ENCODE measurements at places on chromosomes 16 and 17.

DNA sequence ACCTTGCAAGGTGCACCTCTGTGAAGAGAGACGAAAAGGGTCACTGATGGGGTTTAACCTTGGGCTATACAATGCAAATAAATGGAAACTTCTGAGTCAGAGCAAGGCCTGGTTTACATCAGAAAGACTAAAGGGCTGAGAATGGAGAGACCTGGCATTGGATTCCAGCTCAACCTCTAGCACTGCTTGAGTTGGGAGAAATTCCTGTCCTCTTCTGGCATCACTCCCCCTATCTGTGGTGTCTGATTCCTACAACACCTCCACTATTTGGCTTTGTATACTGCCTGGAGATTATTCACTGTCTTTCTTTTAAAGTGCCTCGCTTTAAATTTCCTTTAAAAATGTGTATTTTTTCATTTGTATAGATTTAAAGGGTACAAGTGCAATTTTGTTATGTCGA, 68.8 kb downstream of the GPR139 start:
- DNase-seq: no peak

DNA sequence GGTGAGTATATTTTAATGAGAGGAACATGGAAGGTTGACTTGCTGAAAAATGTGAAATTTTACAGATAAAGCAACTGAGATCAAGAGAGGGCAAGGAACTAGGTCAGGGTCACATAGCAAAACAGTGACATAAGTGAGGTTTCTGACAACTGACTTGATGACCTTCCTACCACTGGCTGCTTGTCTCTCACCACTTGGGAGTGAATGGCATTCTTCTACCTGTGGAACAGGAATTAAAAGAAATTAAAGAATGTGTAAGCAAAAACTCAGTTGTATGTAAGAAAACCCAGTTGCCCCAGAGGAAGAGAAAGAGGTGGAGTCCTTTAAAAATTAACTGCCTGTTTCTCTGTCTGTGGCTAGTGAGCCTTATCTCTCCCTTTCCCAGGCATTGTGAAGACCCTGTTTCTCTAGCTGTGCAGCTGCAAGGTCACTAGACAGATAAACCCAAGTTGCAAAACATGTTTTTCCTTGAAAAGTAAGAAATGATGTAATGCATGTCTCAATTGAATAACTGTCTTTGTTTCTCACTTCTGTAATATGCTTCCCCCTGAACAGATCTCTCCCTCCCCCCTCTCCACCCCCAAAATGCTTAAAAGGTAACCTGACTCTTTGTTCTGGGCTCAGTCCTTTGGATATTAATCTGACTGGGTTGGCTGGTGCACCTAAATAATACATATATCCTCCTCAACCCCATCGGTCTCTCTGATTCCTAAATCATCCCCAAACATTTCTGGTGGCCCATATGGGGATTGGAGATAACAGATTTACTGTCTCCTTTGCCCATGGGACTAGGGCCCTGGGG, 23.4 kb downstream of the ACSM1 start:
- DNase-seq: no peak

DNA sequence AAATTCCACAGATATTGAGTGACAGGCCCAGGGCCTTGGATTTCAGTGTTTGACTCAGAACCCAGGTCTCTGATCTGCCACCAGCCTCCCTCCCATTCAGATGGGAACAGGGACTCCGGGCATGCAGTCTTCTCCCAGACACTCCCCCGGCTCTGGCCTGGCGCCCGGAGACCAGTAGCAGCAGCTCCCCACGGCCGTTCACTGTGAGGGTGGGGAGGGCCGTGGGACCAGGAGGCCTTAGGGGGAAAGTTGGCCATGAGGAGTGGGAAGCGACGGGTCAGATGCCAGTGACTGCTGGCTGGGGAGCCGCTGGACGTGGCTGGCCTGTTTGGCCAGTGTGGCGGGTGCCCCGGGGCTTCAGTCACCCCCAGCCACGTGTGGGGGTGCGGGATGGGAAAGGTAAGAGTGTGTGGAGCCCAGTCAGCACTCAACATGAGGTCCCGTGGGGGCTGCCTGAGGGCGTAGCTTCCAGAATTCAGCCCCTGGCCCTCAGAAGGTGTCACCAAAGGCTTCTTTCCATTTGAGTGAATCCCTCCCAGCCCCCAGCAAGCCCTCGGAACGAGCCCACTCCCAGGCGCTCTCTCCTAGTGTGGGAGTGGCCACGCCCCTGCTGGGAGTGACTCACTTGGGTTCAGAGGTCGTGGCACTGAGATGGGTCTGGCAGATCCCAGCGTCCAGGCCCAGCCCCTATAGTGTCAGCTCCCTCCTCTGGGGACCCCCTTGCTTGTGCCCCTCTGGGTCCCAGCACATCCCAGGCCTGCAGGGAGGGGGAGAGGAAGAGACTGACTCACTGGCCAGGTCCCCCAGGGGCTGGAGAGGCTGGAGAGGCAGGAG, 309.4 kb downstream of the SEC14L1 start:
- DNase-seq: no peak

DNA sequence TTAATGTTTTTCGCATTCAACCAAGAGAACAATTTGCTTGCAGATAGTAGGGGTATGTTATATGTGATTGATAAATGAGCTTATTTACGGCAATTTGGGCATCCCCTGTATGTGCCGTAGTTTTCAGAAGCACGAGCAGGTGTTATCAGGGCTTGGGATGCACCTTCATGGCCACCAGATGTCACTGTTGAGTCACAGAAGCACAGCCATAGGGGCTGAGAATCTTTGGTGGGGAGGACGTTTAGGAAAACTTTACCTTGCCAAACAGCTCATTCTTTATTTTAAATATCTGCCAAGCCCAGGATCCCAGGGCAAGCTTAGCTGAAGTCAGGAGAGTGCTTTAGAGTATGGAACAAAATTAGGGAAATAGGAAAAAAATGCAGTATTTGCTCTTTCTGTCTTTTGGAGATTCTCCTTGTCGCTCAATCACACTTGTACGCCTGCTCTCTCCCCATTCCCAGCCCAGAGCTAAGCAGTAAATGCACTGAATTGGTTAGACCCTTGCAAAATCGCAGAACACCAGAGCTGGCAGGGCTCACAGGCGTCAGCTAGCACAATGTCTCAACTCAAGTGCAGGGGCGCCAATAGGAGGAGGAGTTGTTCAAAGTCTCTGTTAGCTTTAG, 93.6 kb upstream of the MPHOSPH6 start:
- peak; percentile 2 for DNase-seq

DNA sequence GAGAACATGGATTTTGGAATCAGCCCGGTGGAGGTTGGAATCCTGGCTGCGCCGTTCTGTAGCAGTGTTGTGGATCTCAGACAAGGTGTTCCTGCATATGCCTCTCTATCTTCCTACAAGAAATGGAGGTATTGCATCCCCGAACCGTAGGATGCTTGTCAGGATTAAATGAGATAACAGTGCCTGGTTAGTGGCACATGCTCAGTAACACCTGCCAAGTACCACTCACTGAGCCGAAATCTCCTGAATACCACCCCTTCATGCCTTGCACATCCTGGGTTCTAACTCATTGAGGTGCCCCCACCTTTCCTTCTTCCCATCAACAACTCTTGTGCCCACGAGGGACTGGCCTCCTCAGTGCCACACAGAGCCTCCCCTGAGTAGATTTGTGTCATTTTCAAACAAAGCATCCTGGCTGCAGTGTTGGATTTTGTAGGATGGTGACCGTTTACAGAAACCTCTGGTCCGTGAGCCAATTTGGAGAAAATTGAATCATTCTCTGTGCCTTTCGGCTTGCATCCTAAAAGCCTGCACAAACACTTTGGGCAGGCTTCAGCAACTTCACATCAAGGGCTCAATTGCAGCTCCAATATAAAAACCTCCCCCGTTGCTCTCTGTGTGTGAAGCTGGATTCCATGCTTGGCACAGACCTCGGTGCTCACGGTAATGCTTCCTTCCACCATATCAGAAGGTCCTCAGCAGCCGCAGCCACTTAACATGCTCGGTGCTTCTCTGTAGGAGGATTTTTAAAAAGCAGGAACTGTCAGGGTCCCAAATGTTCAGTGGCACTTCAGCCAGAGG, 84.2 kb downstream of the WWOX start:
- no peak for DNase-seq

DNA sequence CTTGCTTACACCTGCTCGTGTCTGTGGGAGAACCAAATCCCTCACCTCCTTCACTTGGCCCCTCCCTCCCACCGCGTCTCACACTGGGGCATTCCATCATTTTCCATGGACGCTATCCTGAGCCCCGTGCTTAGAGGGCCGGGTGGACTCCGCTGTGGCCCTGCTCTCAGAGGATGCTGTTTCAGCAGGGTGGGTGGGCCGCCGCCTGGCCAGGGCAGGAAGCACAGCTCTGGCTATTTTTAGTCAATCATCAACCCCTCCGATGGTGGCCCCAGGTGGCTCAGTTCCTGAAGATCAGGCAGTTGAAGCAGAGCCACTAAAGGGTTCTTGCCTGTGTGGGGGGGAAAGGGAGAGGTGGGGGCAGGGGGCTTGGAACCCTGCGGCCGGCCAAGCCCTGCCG, 230.3 kb downstream of the ENGASE start:
- no peak for DNase-seq

GRCh38 chr16:54313789-54314188, 27.2 kb upstream of the IRX3 start:
- DNase-seq: no peak

Measured in GOT3 (cell line).